ENCODE measurements at places on chromosomes 6 and 20.

DNA sequence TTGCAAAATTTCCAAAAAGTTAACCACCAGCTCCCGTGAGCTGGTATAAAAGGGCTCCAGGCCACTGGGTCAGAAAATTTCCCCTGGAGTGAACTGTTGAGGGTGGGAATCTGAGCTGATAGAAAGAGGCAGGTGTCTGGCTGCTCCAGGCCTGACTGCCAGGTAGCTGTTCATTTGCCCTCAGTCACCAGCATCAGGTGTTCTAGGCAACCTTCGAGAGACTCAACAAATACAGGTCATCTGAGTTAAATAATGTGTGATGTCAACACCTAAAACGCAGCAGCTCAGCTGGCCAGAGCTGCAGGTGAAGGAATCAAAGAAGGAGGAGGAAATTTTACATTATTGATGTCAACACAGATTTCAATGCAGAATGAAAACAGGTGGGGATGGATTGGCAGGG is 46.7 kb downstream of the KCNK5 start:
- no peak for DNase-seq

- no peak for DNase-seq
Measured at GRCh38 chr6:90226257-90226656, 70.4 kb downstream of the BACH2 start.

GRCh38 chr20:47257771-47258170 is 98.7 kb downstream of the ZMYND8 start:
- no peak for DNase-seq

DNA sequence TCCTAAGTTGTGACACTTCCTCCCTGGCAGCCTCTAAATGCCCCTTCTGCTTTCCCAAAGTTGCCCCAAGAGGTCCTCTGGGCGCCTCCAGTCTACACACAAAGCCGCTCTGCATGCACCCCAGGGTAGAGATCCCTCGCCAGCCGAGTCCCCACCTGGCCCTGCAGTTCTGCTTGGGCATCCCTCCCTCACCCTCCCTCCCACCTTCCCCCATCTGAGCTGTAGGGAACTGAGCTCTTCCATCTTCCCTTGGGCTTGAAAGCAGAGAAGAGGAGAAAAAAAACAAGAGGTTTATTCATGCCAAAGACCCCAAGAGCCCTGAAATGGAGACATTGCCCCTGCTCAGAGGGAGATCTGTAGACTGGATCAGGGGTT is 5.7 kb upstream of the FGD2 start:
- no peak for DNase-seq

DNA sequence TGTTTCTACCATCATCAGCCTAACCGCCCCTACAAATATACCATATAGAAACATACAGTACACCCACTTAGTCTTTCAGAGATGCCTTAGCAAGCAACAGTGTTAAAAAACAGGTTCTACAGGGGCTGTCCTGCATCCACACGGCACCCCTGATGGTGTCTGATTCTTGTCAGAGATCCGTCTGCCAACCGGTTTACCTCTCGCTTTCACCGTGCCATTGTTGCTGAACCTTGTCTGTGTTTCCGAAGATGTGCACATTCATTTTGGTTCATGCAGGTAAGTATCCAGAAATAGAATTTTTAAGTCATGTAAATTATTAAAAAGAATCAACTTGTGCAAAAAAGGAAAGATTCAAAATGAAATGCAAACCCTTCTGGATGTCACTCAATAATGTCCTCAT is 52.9 kb downstream of the EPHA7 start:
- no peak for DNase-seq

DNA sequence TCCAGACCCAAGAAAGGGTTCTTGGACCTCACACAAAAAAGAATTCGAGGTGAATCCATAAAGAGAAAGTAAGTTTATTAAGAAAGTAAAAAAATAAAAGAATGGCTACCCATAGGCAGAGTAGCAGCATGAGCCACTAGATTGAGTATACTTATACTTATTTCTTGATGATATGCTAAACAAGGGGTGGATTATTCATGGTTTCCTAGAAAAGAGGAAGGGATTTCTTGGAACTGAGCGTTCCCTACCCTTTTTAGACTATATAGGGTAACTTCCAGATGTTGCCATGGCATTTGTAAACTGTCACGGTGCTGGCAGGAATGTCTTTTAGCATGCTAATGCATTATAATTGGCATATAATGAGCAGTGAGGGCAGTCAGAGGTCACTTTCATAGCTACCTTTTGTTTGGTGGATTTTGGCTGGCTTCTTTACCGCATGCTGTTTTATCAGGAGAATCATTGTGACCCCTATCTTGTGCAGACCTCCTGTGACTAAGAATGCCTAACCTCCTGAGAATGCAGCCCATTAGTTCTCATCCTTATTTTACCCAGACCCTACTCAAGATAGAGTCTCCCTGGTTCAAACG is 44.3 kb downstream of the TENT5A start:
- DNase-seq, result no peak

GRCh38 chr6:91485047-91485446 is 898.2 kb upstream of the MAP3K7 start:
- DNase-seq, result no peak

DNA sequence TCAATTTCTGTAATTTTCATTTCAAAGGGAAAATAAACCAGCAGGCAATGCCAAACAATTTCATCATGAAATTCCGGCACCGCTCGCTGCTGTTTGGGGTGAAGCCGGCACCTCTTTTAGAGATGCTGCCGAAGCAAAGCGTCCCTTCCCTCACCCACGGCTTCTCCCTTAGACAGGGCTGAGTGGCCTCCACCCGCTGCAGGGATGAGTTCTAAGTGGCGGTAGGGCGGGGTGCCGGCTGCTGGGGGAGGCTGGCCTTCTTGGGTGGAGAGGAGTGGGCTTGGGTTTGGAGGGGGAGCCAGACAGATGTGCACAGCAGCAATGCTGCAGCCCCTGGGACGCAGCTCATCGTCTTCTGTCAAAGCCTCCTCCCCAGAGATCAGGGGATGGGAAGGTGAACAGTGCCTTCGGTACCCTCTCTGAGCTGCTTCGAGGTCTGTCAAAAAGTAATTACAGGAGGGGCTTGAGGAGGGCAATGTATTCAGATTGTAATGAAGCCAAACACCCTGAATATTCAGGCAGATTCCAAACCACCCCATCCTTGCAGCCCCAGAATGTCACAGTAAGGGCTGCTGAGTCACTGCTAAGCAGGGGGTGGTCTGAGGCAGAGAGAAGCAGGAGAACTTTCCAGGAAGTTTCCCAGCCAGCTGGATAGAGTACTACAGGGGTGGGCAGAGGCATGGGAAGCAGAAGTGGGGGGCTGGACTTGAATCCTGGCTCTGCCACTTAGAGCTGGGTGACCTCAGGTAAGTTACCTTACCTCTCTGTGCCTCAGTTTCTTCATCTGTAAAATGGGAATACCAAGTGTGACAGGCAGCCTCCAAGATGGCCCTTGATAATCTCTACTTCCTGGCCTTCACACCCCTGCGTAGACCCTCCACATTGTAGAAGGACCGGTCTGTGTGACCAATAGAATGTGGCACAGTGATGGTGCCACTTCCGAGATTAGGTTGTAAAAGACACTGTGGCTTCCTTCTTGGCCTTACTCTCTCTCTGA is 96.6 kb downstream of the SULF2 start:
- no peak for DNase-seq
